ENCODE measurements at places on chromosomes 4 and X. TPM values are rescaled to one million over a fixed set of nuclear protein-coding genes. Genes with fewer than 3 reads are reported as not detected.

GRCh38 chr4:1668488-1668840, 15.6 kb downstream of the FAM53A start:
- no peak for DNase-seq

DNA sequence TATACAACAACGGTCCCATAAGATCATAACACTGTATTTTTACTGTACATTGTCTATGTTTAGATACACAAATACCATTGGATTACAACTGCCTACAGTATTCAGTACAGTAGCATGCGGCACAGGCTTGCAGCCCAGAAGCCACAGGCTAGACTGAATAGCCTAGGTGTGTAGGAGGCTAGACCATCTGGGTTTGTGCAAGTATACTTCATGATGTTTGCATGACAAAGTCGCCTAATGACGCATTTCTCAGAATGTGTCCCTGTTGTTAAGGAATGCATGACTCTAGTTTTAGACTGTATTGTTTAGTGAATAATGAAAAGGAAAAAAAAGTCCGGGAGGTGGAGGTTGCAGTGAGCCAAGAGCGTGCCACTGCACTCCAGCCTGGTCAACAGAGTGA, 56.5 kb upstream of the C4orf50 start:
- DNase-seq = no peak

DNA sequence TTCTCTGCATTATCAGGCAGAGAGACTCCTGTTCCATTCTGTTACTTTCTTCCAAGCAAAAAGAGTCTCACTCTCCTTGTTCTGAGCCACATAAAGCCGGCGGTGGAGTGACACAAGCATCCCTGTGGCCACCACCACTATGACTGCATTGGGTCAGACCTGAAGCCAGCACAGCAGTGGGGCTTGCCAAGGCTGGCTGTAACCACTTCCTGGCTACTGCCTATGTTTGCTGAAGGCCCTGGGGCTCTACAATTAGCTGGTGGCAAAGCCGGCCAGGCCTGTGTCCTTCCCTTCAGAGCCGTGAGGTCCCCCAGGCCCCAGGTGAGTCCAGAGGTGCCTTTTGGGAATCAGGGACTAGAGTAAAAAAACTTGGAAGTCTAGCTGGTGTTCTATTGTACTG, 31.8 kb downstream of the PLAC8 start:
- DNase-seq = no peak

DNA sequence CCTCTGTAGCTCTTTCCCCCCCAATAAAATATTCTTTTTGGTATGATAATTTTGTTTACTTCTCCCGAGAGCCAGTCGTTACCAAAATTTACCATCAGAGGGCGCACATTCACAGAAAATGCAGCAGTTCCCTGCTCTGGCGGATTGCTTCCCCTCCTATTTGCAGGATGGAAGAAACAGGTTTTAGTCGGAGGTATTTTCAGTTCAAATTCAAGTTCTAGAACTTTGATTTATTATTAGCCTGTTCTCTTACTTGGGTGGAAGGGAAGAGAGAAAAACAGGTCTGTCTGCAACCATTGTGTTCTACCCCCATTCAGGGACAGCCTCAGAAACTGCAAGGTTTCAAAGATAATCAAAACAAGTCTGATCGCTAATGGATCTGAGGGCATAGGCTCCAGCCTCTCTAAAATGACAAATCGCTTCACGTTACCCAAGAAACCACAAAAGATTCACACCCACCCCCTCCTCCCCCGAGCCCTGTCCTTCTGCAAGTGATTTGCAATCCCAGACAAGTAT, 263.8 kb upstream of the RPS6KA3 start:
- no peak for DNase-seq

DNA sequence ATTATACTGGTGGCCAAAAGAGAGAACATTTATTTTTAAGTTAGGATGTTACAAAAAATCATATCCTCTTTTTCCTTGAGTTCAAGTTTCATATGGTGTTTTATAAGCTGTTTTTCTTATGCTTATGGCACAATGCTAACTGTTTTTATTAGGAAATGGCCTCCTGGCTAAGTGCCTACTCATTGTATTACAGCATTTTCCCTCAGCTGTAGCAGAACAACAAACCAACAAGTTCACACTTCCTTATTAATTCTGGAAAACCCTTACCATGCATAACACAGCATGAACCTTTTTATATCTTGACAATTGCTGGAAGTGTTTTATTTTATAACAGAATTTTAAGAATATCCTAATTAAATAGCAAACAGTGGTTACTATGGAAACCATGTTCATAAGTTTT, 165.8 kb downstream of the GASK1B start:
- no peak for DNase-seq

- DNase-seq = no peak
Measured at GRCh38 chr4:99853999-99854398, 37.4 kb downstream of the DAPP1 start.

- DNase-seq = peak; percentile 64
Measured at GRCh38 chr4:2266181-2266580, 4.3 kb upstream of the MXD4 start.

- no peak for DNase-seq
Measured at GRCh38 chr4:39348371-39349315, 17.5 kb downstream of the RFC1 start.

GRCh38 chr4:5971078-5971450, 47.2 kb downstream of the C4orf50 start:
- DNase-seq = no peak

DNA sequence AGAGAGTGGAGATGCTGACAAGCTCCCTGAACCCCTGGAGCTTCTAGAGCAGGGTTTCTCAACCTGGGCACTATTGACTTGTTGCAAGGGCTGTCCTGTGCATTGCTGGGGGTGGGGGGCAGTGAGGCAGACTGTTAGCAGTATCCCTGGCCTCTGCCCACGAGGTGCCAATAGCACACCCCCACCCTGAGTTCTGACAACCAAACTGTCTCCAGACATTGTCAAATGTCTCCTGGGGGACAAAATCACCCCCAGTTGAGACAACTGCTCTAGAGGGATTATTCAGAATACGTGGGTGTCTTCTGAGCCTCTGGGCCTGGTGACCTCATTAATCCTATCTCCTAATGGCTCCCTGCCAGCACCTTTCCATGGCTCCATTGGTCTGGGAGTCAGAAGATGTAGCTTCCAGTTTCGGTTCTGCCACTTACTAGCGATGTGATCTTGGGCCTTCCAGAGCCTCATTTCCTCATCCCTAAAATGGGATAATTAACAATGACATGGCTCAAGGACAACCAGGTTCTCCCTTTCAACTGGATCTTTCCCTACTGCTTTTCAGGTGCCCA, 17.6 kb upstream of the PJA1 start:
- DNase-seq = no peak

DNA sequence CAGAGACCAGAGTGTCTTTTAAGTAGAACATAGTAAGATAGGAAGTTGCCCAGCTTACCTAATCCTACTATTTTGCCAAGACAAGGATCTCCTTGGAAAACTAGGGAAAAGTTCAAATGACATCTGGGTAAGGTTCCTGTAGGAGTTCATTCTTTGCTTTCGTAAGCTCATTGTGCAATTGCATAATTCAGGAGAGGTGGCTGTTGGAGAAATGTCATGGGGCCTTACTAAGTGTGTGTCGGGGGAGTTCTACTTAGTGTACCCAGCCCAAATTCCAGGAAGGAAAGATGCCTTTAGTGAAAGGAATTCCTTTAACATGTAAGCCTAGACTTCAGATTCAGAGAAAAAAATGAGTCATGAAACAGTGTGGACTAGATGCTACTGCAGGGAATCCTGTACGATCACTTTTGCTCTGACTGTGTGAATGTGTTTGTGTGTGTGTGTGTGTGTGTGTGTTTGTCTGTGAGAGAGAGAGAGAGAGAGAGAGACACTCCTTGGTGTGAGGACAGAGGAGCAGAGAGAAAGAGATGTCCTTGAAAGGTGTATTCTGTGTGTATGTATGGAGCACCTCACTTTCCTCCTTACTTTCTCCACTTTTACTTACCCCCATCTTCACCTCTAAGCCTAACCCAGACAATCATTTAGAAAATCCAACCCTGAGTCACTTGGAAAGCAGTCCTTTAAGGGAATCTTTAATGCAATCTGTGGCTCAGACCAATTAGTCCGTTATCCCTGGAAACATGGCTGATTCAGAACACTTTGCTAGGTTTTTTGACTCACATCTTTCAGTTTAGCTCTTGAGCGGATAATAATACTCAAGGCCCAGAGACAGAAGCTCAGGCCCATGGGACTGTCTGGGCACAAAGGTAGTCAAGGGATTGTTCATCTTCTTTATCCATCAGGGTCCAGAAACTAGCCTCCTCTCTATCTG, 114.5 kb upstream of the ACSL4 start:
- no peak for DNase-seq

DNA sequence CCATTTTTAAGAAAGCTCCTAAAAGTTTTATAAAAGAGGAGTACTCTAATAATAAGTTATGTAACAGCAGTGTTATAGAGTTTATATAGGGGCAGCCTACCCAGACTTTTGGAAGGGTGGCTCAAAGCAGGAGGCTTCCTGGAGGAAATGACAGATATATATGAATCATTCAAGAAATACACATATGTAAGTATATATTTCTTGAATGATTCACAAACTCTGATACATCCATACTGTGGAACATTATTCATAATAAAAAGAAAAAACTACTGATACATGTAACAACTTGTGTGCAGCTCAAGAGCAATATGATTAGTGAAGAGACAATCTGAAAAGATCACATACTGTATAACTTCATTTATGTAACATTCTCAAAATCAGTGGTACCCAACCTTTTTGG, 166.2 kb downstream of the WDFY3 start:
- DNase-seq = no peak

GRCh38 chrX:1111601-1112300, 100.7 kb downstream of the CRLF2 start:
- no peak for DNase-seq

DNA sequence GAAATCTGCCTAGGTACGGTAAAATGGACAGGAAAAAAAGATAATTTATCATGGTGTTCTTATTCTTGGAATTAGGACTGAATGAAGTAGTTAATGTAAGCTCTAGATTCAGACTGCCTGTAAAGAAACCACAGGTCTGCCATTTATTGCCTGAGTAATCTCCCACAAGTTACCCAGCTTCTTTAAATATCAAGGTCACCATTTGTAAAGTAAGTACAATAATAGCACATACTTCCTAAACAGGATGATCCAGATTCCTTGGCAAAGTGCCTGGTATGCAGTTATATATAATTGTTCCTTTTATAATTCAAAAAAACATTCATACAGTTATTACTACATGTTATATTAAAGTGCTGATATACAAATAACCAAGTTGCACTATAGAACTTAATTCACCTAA, 368.6 kb downstream of the HNRNPD start:
- no peak for DNase-seq

DNA sequence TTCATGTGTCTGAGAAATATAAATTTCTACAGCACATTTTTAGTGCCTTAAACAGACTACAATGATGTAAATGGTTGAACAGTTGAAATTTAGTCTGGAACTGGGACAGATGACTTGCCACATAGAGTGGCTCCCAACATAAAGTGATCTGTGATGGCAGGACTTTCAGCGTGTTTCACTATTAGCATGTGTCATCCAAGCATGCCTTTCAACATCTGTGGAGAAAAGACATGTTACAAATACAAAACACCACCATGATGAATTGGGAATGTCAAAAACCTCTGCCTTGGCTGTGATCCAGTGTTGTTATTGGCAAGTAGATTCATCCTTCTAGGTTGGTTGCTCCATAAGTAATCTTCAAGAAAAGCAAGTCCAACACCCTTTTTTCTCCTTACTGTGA, 348.7 kb downstream of the MAPK10 start:
- no peak for DNase-seq

DNA sequence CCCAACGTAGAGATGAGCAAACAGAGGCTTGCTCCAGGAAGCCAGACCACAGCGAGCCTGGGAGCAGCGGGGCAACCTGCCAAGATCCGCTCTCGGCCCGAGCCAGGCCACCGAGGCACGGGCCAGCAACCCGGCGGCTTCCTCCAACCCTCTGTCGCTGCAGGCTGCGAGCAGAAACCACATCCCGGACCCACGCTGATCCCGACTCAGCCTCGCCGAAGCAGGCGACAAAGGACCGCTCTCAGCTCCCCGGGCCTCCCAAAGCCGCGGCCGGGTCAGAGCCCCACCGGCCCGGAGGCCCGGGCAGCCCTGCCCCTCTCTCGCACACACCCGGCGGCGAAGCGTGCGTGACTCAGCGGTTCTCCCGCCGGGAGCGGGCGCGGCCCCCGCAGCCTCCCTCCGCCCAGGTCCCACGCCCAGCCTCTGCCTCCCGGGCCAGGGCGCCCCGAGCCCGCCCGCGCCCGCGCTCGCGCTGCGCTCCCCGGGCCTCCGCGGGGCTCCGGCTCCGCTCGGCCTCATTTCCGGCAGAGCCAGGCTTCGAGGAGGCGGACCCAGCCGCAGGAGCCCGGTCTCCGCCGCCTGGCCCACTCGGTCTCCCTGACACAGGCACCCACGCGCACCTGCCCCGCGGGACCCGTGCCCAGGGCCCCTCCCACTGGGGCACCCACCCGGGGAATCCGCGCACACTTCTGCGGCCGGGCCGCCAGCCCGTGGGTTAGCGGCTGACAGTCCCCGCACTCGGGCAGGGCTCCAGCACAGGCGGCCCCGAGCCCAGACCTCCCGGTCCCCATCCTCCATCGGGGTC, 1.7 kb downstream of the PPP2R2C start:
- DNase-seq = no peak

DNA sequence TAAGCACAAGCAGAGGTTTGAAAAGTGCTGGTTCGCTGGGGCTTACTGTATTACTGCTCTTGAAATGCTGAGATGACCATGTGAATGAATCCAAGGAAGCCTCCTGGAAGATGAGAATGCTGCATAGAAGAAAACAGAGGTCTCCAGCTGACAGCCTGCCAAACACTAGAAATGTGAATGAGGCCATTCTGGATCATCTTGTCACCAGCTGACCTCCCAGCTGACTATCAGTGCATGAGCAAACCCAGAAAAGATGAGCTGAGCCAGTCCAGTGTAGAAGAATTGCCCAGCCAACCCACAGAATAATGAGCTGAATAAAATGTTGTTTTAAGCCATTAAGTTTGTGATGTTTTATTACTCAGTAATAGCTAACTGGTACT, 49.1 kb upstream of the DYNLT3 start:
- DNase-seq = no peak

GRCh38 chrX:138788771-138789170, 77.3 kb upstream of the FGF13 start:
- DNase-seq = no peak

- no peak for DNase-seq
Measured at GRCh38 chr4:48543796-48544195, 53.7 kb downstream of the ZAR1 start.

DNA sequence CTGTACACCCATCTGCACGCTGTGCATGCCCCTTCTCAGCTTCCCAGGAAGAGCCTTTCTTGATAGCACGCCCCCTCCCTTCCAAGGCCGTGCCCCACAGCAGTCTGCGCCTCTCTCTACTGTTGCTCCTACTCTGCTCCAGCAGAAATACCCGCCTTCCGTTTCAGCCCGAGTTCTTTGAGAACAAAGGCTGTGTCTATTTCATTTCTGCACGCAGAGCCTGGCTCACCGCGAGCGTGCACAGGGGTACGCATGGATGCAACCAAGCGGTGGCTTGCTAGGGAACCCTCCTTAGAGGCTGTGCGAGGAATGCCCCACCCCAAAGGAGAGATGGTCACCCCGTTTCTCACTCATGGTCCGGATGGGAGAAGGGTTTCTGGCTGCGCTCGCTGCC, 485 bp downstream of the AADAT start:
- DNase-seq = peak; percentile 35

Gene SOX3
- not detected for polyA plus RNA-seq

Gene RASSF6
- 2.7 TPM for polyA plus RNA-seq

Gene TAF7L
- 0.46 TPM for polyA plus RNA-seq

Gene CXCL11
- polyA plus RNA-seq = 0.17 TPM

Gene CCSER1
- 4.5 TPM for polyA plus RNA-seq

Gene MAGEB17
- polyA plus RNA-seq = not detected

Gene TBX22
- polyA plus RNA-seq = 0.11 TPM

Gene PABPC5
- polyA plus RNA-seq = 8.6 TPM

Gene ZCCHC12
- polyA plus RNA-seq = 0.38 TPM

Gene GLRA3
- 0.03 TPM for polyA plus RNA-seq

Gene ZXDB
- polyA plus RNA-seq = 8.4 TPM

All from left lung (tissue), 14 donors.